HTR-8/SVneo (cell line): ENCODE measurements at places on chromosomes 13 and 19.

DNA sequence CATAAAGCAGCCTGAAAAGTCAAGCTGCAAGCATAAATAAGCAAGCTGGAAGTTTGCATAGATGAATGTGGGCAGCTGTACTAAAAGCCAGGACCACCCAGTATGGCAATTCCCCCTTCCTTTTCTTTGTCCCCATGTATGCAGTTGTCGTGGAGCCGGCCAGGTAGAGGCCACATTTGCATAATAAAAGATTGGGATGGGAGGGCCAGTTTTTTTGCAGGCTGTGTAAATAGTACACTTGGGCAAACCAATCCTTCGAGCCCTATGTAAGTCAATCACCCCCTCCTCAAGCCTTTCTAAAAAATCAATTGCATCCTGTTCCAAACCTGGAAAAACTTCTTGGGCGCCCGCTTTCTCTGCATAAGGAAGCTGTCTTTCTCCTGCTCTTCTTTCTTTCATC lies 13.1 kb upstream of the ZNF99 start:
- DNase-seq, result no peak

- DNase-seq, result no peak
These were observed 860.8 kb upstream of the SLITRK5 start for GRCh38 chr13:86810361-86810760.

DNA sequence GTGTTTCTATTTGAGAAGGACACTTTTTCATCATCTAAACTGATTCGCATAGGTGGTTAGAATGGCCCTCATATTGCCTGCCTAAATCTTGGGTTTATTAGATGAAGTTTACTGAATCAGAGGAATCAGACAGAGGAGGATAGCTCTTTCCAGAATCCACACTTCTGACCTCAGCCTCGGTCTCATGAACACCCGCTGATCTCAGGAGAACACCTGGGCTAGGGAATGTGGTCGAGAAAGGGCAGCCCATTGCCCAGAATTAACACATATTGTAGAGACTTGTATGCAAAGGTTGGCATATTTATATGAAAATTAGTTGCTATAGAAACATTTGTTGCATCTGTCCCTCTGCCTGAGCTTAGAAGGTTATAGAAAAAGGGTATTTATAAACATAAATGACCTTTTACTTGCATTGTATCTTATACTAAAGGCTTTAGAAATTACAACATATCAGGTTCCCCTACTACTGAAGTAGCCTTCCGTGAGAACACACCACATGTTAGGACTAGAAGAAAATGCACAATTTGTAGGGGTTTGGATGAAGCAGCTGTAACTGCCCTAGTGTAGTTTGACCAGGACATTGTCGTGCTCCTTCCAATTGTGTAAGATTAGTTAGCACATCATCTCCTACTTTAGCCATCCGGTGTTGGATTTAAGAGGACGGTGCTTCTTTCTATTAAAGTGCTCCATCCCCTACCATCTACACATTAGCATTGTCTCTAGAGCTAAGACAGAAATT lies 103.8 kb downstream of the TNFRSF19 start:
- no peak for DNase-seq

GRCh38 chr13:33556828-33557227 lies 261.1 kb upstream of the RFC3 start:
- no peak for DNase-seq

- DNase-seq, result no peak
These were observed 68.2 kb downstream of the ZNF100 start for GRCh38 chr19:21699197-21699596.

DNA sequence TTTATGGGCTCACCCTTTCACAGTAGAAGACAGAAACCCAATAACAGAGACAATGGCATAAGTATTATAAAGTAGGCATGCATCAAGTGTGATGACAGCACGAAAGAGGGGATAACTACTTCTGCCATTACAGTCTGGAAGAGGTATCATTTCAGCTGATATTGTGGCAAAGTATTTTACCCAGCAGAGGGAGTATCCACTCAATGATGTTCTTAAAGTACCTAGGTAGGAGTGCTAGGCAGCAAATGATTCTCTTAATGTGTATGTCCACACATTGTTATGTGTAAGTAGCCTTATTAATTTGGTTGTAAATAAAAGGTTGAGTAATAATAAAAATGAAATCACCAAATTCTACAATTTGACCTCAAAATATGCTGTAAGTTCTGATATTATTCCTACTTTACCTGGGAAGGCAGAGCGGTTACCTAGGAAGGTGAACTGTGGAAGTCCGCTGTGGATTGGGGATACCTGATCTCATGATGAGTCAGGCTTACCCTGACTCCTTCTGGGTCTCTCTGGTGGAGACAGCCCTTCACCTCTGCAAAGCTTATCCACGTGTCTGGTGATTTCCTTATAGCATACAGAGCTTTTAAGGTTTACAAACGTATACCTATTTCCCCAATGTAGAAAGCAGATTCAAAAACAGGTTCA lies 4.1 kb upstream of the UBAC2 start:
- no peak for DNase-seq

DNA sequence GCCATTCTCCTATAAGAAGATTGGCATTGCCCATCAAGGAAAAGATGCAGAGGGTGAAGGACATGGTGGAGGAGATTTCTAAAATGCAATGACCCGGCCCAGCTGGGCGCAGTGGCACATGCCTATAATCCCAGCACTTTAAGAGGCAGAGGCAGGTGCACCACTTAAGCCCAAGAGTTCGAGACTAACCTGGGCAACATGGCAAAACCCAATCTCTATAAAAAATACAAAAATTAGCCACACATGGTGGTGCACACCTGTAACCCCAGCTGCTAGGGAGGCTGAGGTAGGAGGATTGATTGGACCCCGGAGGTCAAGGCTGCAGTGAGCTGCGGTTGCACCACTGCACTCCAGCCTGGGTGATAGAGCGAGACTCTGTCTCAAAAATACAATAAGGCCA lies 331.8 kb downstream of the FOXO1 start:
- DNase-seq, result no peak

- no peak for DNase-seq
These were observed 3.9 kb upstream of the NUDT19 start for GRCh38 chr19:32687681-32688080.

DNA sequence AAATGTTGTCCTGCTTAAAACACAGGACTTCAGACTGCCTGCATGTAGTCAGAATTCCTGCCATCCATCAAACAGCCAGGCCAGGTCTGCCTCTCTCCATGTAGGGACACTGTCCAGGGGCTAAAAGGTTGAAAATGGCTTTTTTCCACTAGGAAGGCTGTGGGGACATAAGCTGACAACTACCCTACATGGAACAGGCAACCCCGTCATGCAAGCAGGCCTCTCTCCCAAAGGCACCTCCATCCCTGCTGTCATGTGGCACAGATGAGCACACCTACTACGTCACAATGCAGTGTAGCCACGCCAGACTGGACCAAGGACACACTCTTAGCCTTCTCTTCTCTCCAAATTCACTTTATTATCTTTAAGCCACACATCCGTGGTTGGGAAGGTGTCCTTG lies 40.8 kb downstream of the LATS2 start:
- DNase-seq, result no peak

- DNase-seq, result no peak
These were observed 73.2 kb upstream of the KLF5 start for GRCh38 chr13:72985610-72986009.

DNA sequence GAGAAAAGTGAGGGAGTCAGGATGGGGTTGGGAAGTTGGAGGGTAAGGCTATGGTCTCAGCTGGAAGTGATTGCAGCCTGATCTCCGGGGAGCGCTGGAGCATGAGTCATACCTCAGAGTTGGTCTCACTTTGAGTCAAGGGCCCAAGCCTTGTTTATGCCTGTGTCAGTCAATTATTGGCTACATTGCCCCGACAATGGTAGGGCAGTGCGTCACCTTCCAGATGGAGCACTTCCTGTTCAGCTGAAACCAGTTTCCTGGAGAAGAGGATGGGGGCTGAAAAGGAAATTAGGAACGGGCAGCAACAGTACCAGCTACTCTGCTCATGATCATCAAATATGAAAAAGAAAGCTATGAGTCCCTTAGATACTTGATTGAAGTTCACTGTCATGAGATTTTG lies 60.4 kb downstream of the ADGRE1 start:
- peak; percentile 83 for DNase-seq

GRCh38 chr19:408902-409515 lies at the start of gene C2CD4C:
Gene C2CD4C (minus strand): TSS chr19:409147. CDS start chr19:408361, 786 bp downstream.
- DNase-seq, result no peak

- no peak for DNase-seq
These were observed 2.7 kb downstream of the CELF5 start for GRCh38 chr19:3227054-3227626.

GRCh38 chr13:28705461-28706083 lies 13.2 kb downstream of the SLC46A3 start:
- no peak for DNase-seq

GRCh38 chr19:17149393-17150135 lies 65.6 kb upstream of the USE1 start:
- no peak for DNase-seq

- no peak for DNase-seq
These were observed 4.3 kb upstream of the RAP2A start for GRCh38 chr13:97429681-97430081.

- no peak for DNase-seq
These were observed 19.8 kb upstream of the CEACAM4 start for GRCh38 chr19:41646589-41647204.

GRCh38 chr19:27971071-27971470 lies 1241.9 kb downstream of the UQCRFS1 start:
- no peak for DNase-seq

- DNase-seq, result no peak
These were observed 41.9 kb downstream of the WTIP start for GRCh38 chr19:34523408-34523807.
